ENCODE measurements at places on chromosomes 6 and 20. TPM values are rescaled to one million over a fixed set of nuclear protein-coding genes. Genes with fewer than 3 reads are reported as not detected.

DNA sequence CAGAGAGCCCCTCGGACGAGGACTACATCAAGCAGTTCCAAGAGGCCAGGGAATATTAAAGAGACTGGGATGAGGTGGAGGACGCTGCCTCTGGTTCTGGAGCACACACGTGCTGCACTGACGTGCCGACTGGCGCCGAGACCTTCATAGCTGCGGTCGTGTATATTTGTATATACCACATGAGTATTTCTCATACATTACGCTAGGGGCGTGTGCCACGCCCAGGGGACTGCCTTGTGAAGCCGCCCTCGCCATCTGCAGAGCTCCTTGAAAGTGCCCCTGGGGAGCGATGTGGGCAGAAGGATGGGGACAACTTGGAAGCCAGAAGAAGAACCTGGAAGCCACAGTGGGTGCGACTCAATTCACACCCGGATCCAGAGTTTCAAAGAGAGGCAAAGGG lies 78.3 kb downstream of the ISM1 start:
- H3K36me3 ChIP-seq = no peaks in the 10 kb centered on the region
- H3K4me3 ChIP-seq = no peak overlapping the region
- H3K27ac ChIP-seq = no peak overlapping the region
- DNase-seq = no peak
- no peaks in the 10 kb centered on the region for H3K4me1 ChIP-seq
- H3K27me3 ChIP-seq = no peaks in the 10 kb centered on the region

DNA sequence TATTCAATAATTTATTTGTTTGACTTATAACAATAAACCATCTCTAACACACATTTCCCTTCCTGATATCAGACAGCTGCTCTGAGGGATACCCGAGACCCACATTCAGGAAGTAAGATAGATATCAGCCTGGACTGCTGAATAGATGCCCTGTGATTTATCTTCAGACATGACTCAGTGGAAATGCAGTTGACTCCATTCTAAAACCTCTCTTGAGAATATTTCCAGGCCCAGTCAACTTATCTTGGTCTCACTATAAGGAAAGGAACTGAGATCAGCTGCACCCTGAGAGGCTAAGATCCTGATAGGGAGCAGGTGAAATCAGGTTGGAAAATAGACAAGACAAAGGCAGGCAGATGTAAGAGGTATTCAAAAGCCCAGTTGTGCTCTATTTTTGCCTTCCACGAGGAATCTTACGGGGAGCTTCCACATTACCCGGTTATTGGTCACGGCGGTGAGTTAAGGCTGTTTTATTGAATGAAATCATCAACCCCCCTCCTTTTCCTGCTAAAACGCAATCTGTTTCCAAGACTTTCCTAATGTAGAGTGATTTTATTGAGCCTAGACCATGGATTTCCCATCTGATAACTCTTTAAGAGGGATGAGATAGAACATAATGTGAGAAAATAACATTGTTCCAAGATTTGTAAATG lies 25.5 kb downstream of the C6orf15 start:
- H3K4me1 ChIP-seq = peaks cover 10% of the 10 kb centered on the region
- H3K27ac ChIP-seq = no peak overlapping the region
- H3K27me3 ChIP-seq = peaks cover 22% of the 10 kb centered on the region
- no peak for DNase-seq
- H3K36me3 ChIP-seq = no peaks in the 10 kb centered on the region

The SYCP2L gene
- not detected for total RNA-seq

The HTR1E gene
- not detected for total RNA-seq

The RIPOR3 gene
- total RNA-seq = not detected

DNA sequence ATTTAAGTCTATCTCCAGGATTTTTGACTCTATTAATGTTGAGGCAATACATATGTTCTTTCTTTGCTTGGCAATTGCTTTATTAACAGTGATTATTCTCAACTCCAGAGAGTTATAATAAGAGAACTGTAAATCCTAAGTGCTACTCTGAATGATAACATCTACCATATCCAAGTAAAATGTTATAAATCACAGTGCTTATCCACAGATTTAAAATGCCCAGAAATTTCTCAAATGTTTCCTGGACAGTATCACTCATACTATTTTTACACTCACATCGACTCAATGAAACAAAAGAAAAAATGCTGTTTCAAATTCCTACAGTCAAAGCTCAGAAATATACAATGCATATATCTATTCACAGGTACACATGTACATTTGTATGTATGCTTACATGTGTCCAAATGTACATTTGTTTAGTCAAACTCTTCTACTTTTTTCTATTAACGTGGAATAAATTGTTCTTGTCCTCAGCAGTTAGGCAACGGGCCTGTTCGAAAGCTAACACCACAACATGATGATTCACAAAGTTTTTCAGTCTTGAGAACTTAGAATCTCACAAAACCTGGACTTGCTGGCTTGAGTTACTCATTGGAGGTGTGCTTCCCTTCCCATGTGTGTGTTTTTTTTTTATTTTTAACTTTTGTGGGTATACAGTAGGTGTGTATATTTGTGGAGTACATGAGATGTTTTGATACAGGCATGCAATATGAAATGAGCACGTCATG lies 193.0 kb downstream of the GJA10 start:
- H3K36me3 ChIP-seq = peaks cover 36% of the 10 kb centered on the region
- H3K4me1 ChIP-seq = peaks cover 60% of the 10 kb centered on the region
- H3K27me3 ChIP-seq = no peaks in the 10 kb centered on the region
- DNase-seq = no peak

GRCh38 chr6:25369433-25370177 lies 90.4 kb downstream of the CARMIL1 start:
- DNase-seq = peak; percentile 7
- peaks cover 73% of the 10 kb centered on the region for H3K4me1 ChIP-seq
- H3K27ac ChIP-seq = peak overlapping the region; percentile 91

- no peak overlapping the region for H3K27ac ChIP-seq
- no peaks in the 10 kb centered on the region for H3K36me3 ChIP-seq
- no peaks in the 10 kb centered on the region for H3K4me1 ChIP-seq
- H3K4me3 ChIP-seq = no peak overlapping the region
Measured at GRCh38 chr6:92790381-92790780, 629.0 kb downstream of the EPHA7 start.

The VSTM2L gene
- total RNA-seq = not detected

The KCNB1 gene
- total RNA-seq = 0.08 TPM

DNA sequence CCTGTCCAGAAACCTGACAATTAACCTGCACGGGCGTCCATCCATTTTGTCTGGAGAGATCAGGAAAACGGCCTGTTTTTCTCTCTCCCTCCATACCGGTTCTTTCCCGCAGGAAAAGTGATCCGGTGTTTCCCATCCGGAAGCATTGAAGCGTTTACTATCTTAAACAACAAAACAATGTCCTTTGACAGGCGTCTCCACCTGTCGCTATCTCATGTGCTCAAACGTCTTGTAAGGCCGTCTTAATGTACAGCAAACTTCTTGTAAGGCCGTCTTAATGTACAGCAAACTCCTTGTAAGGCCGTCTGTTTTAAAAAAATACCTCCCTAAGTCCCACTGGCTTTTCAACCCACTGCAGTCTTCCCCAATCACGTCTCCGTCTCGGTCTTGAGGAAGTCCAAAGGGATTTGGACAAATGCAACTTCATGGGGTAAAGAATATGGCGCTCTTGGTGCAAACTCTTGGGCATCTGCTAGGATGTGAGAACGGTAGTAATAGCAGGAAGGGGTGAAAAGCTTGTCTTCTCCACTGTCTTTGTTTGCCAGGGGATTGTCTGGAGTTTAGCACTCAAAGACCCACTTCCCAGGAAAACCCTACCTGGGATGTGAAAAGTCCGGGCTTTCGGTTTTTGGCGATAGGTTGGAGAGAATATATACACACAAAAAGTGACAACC lies 29.9 kb upstream of the TRIM27 start:
- H3K27ac ChIP-seq = peak overlapping the region; percentile 74
- H3K27me3 ChIP-seq = peaks cover 14% of the 10 kb centered on the region
- H3K4me3 ChIP-seq = peak overlapping the region; percentile 81
- DNase-seq = no peak

The TPD52L1 gene
- total RNA-seq = 0.29 TPM

GRCh38 chr6:52297433-52297832 lies 12.9 kb upstream of the MCM3 start:
- H3K4me3 ChIP-seq = peak overlapping the region; percentile 23
- no peak for DNase-seq
- peaks cover 10% of the 10 kb centered on the region for H3K36me3 ChIP-seq

DNA sequence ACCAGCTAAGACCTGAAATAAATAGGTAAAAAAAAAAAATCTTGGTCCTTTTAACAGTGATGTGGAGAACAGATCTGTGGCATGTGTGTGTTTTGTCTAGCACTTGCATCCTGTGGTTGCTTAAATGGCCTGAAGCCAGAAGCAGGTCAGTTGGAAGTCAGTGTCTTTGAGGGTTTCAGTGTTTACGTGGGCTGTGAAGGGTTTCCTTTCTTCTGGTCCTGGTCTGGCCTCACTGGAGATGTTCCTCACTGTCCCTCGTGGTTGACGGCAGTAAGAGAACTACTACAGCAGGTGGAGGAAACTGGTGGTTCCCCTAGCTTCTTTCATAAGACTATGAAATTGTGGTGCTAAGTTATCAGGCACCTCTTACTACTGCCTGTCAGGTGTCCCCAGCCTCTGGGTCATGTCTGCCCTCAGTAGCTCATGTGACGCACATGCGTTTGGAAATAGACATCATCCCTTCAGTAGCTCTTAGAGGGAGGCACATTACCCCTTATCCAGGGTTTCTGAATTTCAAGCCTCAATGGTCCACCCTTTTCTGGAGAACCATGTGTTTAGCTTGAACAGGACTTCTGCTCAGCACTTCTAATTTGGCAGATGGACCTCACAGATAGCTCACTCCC lies 59.4 kb upstream of the SCP2D1 start:
- no peaks in the 10 kb centered on the region for H3K4me1 ChIP-seq
- no peak overlapping the region for H3K27ac ChIP-seq
- no peaks in the 10 kb centered on the region for H3K36me3 ChIP-seq
- no peak overlapping the region for H3K4me3 ChIP-seq
